ENCODE measurements at places on chromosomes 12 and 14. TPM values are rescaled to one million over a fixed set of nuclear protein-coding genes. Genes with fewer than 3 reads are reported as not detected.

GRCh38 chr12:51381226-51382079, 9.8 kb downstream of the GALNT6 start:
- no peak overlapping the region for H3K27ac ChIP-seq
- H3K36me3 ChIP-seq: peaks cover 7% of the 10 kb centered on the region
- peaks cover 27% of the 10 kb centered on the region for H3K4me1 ChIP-seq
- no peak for DNase-seq
- H3K4me3 ChIP-seq: peak overlapping the region; percentile 69

DNA sequence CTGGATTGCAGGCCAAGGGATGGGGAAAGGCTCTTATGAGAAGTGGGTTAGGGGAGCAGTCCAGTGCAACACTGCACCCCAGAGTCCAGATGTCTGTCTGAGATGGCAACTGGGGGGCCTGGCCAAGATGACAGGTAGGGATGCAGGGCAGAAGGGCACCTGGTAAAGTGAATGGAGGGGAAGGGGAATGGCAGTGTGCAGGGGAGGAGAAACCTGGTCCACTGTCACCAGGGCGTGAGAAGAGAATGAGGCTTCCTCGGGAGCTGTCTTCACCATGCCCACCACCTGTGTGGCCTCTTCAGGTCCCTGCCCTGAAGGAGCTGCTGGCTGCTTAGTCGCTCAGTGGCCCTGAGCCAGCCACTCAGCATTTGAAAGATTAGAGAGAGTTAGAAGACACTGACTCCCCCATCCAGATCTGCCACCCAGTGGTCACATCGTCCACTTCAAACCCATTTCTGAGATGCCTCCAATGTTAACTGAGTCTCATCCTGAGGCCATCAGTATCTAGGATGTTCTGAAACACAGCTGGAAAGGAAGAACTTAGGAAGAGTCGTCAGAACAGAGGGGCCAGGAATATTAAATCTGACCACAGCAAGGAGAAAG, 57.3 kb downstream of the PLEKHG3 start:
- no peak for DNase-seq
- H3K27me3 ChIP-seq: peaks cover 14% of the 10 kb centered on the region
- no peak overlapping the region for H3K4me3 ChIP-seq
- H3K4me1 ChIP-seq: peaks cover 13% of the 10 kb centered on the region
- H3K27ac ChIP-seq: no peak overlapping the region
- no peaks in the 10 kb centered on the region for H3K36me3 ChIP-seq

- no peaks in the 10 kb centered on the region for H3K36me3 ChIP-seq
- H3K4me3 ChIP-seq: no peak overlapping the region
- peaks cover 24% of the 10 kb centered on the region for H3K4me1 ChIP-seq
Observed at GRCh38 chr12:92012691-92013090, 133.0 kb downstream of the BTG1 start.

SIX4 gene
- total RNA-seq: not detected

SDR9C7 gene
- not detected for total RNA-seq

- H3K4me3 ChIP-seq: no peak overlapping the region
- H3K27ac ChIP-seq: no peak overlapping the region
- H3K4me1 ChIP-seq: peaks cover 5% of the 10 kb centered on the region
- peaks cover 24% of the 10 kb centered on the region for H3K36me3 ChIP-seq
- H3K27me3 ChIP-seq: no peaks in the 10 kb centered on the region
Observed at GRCh38 chr12:12195516-12195915, 71.3 kb downstream of the LRP6 start.

LLPH gene
- 32.4 TPM for total RNA-seq

SSTR1 gene
- total RNA-seq: not detected

DNA sequence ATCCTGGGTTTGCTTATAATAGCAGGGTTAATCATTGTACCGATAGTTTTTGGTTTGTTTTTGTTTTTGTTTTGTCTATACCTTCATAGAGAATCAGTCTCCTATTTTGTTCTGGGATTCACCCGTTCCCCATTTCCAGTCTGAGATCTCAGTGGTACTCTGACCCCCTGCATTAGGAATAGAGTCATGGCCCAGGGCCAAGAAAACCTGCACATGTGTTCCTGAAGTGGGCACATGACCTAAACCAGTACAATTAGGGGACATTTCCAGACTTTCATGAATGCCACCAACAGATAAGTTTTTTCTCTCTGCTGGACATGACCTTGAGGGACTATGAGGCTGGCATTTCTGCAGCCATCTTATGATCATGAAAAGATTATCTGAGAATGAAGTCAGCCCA, 52.5 kb downstream of the MRPL42 start:
- no peak overlapping the region for H3K4me3 ChIP-seq
- no peaks in the 10 kb centered on the region for H3K4me1 ChIP-seq
- no peak for DNase-seq
- H3K36me3 ChIP-seq: no peaks in the 10 kb centered on the region

- H3K36me3 ChIP-seq: no peaks in the 10 kb centered on the region
- H3K27ac ChIP-seq: peak within 1 kb of the TSS; percentile 41
- H3K4me1 ChIP-seq: peaks cover 44% of the 10 kb centered on the region
- peak within 1 kb of the TSS; percentile 87 for H3K4me3 ChIP-seq
- peak; percentile 39 for DNase-seq
Observed at GRCh38 chr12:111766608-111767361, at the start of gene ALDH2. TSS of gene ALDH2 (plus strand) at chr12:111766933. CDS start at chr12:111766983, 50 bp downstream.

- H3K4me1 ChIP-seq: peaks cover 16% of the 10 kb centered on the region
- H3K27me3 ChIP-seq: no peaks in the 10 kb centered on the region
- H3K4me3 ChIP-seq: no peak overlapping the region
- H3K27ac ChIP-seq: no peak overlapping the region
Observed at GRCh38 chr12:111756681-111757080, 10.1 kb upstream of the ALDH2 start.

PTPRO gene
- total RNA-seq: 4.4 TPM

- no peaks in the 10 kb centered on the region for H3K36me3 ChIP-seq
- H3K27ac ChIP-seq: no peak overlapping the region
- no peak for DNase-seq
- no peak overlapping the region for H3K4me3 ChIP-seq
- peaks cover 14% of the 10 kb centered on the region for H3K27me3 ChIP-seq
Observed at GRCh38 chr12:8606890-8607289, 5.8 kb downstream of the AICDA start.

WDR89 gene
- total RNA-seq: 40.6 TPM

- peaks cover 16% of the 10 kb centered on the region for H3K27me3 ChIP-seq
- no peaks in the 10 kb centered on the region for H3K4me1 ChIP-seq
- DNase-seq: no peak
- no peak overlapping the region for H3K27ac ChIP-seq
Observed at GRCh38 chr12:13503094-13503835, 306.7 kb downstream of the EMP1 start.

BATF gene
- total RNA-seq: 5.5 TPM

DNA sequence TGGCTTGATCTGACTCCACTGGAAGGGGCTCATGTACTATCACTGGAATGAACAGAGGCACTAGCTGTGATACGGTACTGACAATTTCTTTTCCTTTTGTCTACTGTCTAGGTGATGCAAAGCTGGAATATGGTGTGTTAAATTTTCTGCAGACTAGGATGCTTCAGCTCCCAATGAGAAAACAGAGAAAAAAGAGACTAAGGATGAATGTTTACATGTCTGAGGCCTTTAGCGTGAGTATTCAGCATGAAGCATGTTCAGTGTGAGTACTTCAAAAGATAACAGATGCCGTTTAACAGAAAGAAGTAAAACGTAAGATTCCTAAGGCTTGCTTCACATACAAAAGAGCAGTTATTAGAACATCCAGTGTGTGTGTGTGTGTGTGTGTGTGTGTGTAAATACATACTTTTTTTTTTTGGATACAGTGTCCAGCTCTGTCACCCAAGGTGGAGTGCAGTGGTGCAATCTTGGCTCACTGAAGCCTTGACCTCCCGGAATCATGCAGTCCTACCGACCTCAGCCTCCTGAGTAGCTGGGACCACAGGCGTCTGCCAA, 92.3 kb upstream of the FERMT2 start:
- peaks cover 13% of the 10 kb centered on the region for H3K4me1 ChIP-seq
- H3K36me3 ChIP-seq: peaks cover 83% of the 10 kb centered on the region
- H3K27ac ChIP-seq: no peak overlapping the region
- no peaks in the 10 kb centered on the region for H3K27me3 ChIP-seq
- H3K4me3 ChIP-seq: no peak overlapping the region
- DNase-seq: no peak

GRCh38 chr12:126953365-126953889, 1313.5 kb upstream of the TMEM132C start:
- H3K4me3 ChIP-seq: no peak overlapping the region
- no peak for DNase-seq
- no peaks in the 10 kb centered on the region for H3K4me1 ChIP-seq

CLECL1 gene
- total RNA-seq: 0.96 TPM

HOXC5 gene
- total RNA-seq: not detected

GRCh38 chr12:25957793-25958427, 572 bp upstream of the RASSF8 start:
- no peaks in the 10 kb centered on the region for H3K36me3 ChIP-seq
- no peak for DNase-seq
- peaks cover 2% of the 10 kb centered on the region for H3K4me1 ChIP-seq
- peaks cover 30% of the 10 kb centered on the region for H3K27me3 ChIP-seq
- H3K4me3 ChIP-seq: peak overlapping the region; percentile 56

BICD1 gene
- 14.3 TPM for total RNA-seq

DNA sequence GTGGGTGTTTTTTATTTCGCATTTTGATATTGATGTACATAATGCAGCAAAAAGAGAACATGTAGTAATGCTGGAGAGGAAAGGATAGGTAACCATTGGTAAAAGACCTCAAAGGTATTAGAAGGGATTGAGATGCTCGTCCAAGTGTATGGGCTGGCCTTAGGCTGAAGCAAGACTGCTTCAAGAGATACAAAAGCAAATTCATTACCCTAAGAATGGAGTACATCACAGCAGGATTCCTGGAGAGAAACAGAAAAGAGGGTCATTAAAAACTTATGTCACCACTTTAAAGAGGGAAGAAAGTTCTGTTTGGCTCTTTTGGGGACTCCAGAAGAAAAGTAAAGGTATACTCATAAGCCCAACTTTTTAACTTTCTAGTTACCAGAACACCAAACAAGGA, 420.5 kb downstream of the ZFP36L1 start:
- H3K36me3 ChIP-seq: peaks cover 2% of the 10 kb centered on the region
- peak overlapping the region; percentile 66 for H3K27ac ChIP-seq
- H3K4me1 ChIP-seq: peaks cover 91% of the 10 kb centered on the region
- H3K27me3 ChIP-seq: no peaks in the 10 kb centered on the region
- no peak overlapping the region for H3K4me3 ChIP-seq

DNA sequence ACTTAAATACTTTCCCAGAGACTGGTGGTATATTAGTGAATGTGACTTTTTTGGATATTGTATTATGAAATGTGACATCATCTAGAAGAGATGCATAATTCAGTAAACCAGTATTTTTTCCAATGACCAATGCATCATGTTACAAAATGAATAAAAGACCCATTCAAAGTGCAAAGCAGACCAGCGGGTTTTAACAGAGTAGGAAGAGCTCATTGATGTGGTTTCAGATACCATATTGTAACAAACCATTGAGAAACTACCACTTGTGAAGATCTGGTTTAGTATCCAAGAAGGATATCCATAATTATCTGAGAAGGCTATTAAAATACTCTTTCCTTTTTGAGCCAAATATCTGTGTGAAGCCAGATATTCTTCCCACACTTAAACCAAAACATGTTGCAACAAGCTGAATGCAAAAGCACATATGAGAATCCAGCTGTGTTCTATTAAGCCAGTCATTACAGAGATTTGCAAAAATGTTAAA, 47.7 kb downstream of the MVK start:
- H3K27me3 ChIP-seq: peaks cover 58% of the 10 kb centered on the region
- DNase-seq: no peak
- H3K27ac ChIP-seq: no peak overlapping the region
- H3K4me3 ChIP-seq: no peak overlapping the region
- peaks cover 5% of the 10 kb centered on the region for H3K4me1 ChIP-seq

MORN3 gene
- total RNA-seq: 13.3 TPM

DNA sequence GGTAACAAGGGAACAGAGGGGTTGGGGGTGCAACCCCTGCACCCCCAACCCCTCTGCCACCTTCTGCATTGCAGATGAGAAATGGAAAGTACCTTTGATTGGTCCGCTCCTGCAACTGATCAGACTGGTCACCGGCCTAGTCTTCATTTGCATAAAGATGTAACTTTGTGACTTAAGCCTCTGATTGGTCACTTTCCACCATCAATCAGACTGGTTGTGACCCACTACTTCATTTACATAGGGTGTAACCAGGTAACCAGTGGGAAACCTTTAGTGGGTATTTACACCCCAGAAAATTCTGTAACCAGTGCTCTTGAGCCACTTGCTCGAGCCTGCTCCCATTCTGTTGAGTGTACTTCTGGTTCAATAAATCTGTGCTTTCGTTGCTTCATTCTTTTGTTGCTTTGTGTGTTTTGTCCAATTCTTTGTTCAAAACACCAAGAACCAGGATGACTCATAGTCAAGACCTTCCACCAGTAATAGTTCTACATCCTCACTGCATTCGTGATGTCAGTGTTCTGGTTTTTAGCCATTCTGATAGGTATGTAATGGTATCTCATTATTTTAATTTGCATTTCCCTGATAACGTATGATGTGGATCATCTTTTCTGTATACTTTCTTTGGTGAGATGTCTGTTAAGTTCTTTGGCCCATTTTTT, 30.8 kb downstream of the LEMD3 start:
- DNase-seq: no peak
- H3K4me3 ChIP-seq: peak overlapping the region; percentile 1
- H3K4me1 ChIP-seq: peaks cover 65% of the 10 kb centered on the region
- H3K36me3 ChIP-seq: peaks cover 27% of the 10 kb centered on the region

CMA1 gene
- total RNA-seq: not detected

DNA sequence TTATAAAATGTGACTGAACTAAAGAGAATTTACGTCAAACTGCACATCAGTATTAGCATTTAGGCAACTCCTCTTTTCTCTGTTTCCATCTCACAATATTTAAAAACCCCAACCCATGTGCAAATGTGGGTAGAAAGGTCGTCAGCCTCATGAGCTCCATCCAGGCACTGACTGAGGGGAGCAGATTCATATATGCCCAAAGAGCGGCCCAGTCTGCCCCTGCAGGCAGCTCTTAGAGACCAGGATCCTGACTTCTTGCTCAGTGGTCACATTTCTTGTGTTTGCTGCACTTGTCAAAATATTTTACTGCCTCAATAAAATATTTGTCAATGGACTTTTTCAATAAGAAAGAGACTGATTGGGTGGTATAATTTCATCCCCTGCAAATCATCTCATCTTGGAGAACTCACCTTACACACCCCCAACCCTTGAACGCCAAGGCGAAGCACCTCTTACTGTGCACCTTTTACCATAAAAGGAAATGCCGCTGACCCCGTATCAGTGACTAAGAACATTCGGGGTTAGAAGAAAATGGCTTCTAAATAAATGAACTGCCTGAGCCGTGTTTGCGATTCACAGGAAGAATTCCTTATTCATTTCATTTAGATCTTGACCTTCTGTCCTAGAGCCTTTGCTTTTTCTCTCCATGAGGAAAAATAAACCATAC, 418.8 kb downstream of the BCL11B start:
- no peak overlapping the region for H3K4me3 ChIP-seq
- no peaks in the 10 kb centered on the region for H3K36me3 ChIP-seq
- DNase-seq: no peak
- H3K4me1 ChIP-seq: no peaks in the 10 kb centered on the region

- no peaks in the 10 kb centered on the region for H3K27me3 ChIP-seq
- DNase-seq: no peak
- H3K27ac ChIP-seq: no peak overlapping the region
- peaks cover 6% of the 10 kb centered on the region for H3K4me1 ChIP-seq
- H3K4me3 ChIP-seq: no peak overlapping the region
- H3K36me3 ChIP-seq: no peaks in the 10 kb centered on the region
Observed at GRCh38 chr12:107649661-107650061, 35.9 kb upstream of the PWP1 start.

- H3K27me3 ChIP-seq: peaks cover 4% of the 10 kb centered on the region
- no peak for DNase-seq
- no peaks in the 10 kb centered on the region for H3K36me3 ChIP-seq
- H3K27ac ChIP-seq: no peak overlapping the region
Observed at GRCh38 chr14:53979747-53980642, 23.4 kb upstream of the BMP4 start.

GRCh38 chr12:52370926-52371608, 3.8 kb upstream of the KRT85 start:
- no peak for DNase-seq
- peaks cover 29% of the 10 kb centered on the region for H3K27me3 ChIP-seq
- no peak overlapping the region for H3K27ac ChIP-seq

All from naive thymus-derived CD8-positive, alpha-beta T cell (primary cell).